Breast epithelium (tissue), 4 donors: ENCODE measurements at places on chromosomes 7 and 10. TPM values are rescaled to one million over a fixed set of nuclear protein-coding genes. Genes with fewer than 3 reads are reported as not detected.

DNA sequence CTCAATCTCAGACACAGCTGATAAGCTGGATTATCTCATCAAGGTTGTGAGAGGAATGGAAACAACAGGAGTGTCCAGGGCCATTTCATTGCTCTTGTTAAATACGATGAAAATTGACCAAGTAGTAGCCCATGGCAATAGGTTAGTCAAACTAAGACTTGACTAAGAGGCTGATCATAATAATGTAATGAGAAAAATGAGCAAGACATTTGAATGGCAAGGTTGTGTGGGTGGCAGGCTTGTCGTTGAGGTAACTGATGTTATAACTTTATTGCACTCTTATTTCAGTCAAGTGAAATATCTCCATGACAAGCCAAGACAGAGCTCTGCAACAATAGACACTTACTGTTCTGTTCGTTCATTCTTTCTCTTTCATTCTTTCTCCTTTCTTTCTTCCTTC lies 532.0 kb downstream of the GATA3 start:
- DNase-seq = no peak

GRCh38 chr10:4279655-4280054 lies 494.6 kb upstream of the KLF6 start:
- DNase-seq = no peak

GRCh38 chr7:2018569-2019460 lies 213.9 kb downstream of the MAD1L1 start:
- DNase-seq = no peak

CPA1 gene
- total RNA-seq = not detected

GRCh38 chr7:8296362-8296659 lies 34.3 kb upstream of the ICA1 start:
- no peak for DNase-seq

DNA sequence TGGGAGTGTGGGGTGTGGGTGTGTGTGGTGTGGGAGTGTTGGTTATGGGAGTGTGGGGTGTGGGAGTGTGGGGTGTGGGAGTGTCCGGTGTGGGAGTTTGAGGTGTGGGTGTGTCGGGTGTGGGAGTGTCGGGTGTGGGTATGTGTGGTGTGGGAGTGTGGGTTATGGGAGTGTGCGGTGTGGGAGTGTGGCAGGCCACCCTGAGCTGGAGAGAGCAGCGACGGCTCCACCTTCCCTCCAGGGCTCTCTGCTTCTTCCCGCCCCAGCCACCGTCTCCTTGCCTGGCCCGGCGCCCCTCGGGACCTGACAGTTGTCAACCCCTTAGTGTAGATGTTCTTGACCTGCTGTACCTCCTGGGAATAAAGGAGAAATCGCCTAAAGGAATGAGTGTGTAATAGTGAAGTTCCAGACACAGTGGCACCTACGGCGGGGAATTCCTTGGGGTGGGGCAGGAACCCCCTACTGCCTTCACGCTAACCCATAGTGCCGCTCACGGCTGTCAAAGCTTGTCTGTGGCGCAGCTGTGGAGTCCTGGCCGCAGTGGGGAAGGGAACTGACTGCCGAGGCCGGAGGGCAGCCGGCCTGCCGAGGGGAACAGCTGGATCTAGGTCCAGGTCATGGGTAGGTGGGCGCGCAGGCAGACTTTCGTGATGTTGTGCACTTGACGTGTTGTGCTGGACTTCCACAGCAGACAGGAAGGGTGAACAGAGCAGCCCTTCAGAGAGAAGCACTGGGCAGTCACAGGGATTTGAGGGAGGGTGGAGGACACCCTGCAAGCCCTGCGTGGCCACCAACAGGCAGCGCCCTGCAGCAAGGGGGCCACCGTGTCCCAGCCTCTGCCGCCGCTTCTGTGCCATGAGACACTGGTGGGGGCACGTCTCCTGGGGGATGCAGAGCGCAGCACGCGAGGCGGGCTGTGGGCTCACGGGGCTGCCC lies 49.0 kb upstream of the EN2 start:
- no peak for DNase-seq

GRCh38 chr7:69095649-69096048 lies 502.6 kb upstream of the AUTS2 start:
- DNase-seq = no peak

SDK1 gene
- total RNA-seq = 3.7 TPM

DNA sequence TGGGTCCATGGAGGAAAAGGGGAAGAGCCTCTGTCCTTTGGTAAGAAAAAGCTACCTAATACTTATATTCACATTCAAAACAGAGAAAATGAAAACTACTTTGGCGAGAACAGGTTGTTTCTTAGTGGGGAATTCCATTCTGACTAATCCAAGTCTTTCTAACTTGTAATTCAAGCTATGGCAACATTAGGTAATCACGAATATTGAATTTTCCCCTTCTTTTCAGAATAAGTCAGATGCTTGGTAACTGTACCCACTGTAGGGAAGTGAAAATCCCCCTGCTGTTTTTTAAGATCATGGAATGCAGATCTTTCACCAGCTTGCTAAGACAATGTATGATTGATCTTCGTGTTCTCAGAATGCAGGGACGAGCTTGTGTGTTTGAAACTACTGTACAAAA lies 384.4 kb downstream of the TCERG1L start:
- DNase-seq = no peak

NUTM2A gene
- 1.3 TPM for total RNA-seq

DNA sequence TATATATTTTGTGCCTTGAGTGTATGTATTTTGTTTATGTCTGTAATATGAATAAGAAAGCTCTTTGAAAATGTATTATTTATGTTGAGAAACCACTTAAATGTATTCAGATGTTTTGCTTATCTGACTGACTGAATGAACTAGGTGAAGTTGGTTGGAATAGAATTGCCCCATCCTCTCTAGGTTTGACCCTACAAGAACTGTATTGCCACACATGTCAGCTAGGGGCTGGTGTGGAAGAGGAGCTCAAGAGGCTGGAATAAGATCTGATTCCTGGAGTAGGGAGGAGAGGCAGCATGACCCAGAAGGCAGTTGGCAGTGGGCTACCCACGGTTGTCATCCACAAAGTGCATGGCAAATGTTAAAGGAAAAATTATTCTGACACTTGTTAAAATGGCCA lies 9.1 kb downstream of the SSMEM1 start:
- DNase-seq = no peak

DNA sequence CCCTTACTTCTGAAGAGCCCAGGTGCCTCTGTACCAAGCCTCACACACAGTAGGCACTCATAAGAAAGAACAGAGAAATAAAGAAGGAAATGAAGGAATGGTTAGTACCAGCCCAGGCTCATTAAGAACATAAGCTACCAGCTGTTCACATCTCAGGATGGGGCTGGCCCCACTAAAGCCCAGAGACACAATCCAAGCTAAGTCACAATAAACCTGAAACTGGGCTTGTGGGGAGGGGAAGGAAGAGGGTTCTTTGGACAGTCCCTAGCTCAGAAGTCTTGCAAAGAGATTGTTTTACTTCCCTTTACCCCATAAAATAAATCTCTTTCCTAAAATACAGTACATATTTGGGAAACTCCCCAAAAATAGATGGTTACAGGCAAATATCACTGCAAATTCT lies 24.3 kb downstream of the FBXW4 start:
- DNase-seq = no peak
